ENCODE measurements at places on chromosomes 7 and 10.

- DNase-seq: no peak
Observed at GRCh38 chr7:27031289-27032172, 64.3 kb downstream of the HOXA1 start.

GRCh38 chr7:91151916-91152315 lies 112.3 kb upstream of the FZD1 start:
- DNase-seq: no peak

DNA sequence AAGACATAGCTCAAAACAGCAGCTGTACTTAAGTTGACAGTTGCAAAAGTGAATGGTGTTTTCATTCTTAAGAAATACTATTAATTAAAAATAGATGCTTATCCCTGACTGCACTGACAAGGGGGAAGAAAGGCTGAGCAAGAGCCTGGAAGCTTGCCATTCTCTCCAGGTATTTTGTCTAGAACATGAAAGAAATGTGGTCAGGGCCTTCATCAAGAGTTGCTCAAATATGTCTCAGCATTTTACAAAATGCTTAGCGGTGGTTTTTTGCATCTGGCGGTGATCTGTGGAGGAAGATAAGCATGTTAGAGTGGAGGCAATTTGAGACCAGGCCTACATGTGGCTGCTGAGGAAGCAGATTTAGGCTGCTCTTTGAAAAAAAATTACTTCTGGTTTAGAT lies 46.4 kb upstream of the CC2D2B start:
- DNase-seq: no peak

GRCh38 chr7:92717993-92718716 lies 118.2 kb downstream of the CDK6 start:
- DNase-seq: peak; percentile 62

GRCh38 chr10:46247808-46248569 lies 38.8 kb upstream of the ANTXRL start:
- DNase-seq: no peak
